Epithelial cell of alveolus of lung (primary cell): ENCODE measurements at places on chromosomes 7 and 10. TPM values are rescaled to one million over a fixed set of nuclear protein-coding genes. Genes with fewer than 3 reads are reported as not detected.

The LIPM gene
- total RNA-seq: not detected in 2 replicates

The HKDC1 gene
- 0.13 TPM in 1 of 2 replicates, not detected in the other for total RNA-seq

The TAS2R41 gene
- total RNA-seq: not detected in 2 replicates

The CDNF gene
- 0.78 and 3.8 TPM in 2 replicates for total RNA-seq

The TLL2 gene
- 0.26 TPM in 1 of 2 replicates, not detected in the other for total RNA-seq
